ENCODE measurements at places on chromosomes 11 and 22.
A peak's percentile ranks its signal among the peaks of the same experiment; 100 is the strongest.

- DNase-seq: no peak
These were observed 23.4 kb downstream of the SYN3 start for GRCh38 chr22:33034753-33035152.

DNA sequence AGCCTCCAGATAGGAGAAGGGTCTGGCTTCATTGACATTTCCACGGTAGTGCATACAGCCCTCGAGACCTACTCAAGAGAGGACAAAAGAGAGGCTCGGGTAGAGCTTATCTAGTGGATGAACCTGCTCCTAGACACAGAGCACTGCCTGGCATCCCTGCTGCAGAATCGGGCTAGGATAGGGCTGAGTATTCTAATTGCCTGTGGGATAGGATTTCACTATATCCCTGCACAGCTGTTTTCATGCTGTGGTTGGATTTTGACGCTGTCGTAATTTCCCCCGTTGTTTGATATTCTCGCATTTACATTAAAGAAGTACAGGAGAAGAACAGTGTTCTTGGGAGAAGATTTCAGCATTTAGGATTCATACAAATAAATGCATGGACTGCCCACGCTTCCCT lies 107.8 kb downstream of the KIRREL3 start:
- DNase-seq: no peak

DNA sequence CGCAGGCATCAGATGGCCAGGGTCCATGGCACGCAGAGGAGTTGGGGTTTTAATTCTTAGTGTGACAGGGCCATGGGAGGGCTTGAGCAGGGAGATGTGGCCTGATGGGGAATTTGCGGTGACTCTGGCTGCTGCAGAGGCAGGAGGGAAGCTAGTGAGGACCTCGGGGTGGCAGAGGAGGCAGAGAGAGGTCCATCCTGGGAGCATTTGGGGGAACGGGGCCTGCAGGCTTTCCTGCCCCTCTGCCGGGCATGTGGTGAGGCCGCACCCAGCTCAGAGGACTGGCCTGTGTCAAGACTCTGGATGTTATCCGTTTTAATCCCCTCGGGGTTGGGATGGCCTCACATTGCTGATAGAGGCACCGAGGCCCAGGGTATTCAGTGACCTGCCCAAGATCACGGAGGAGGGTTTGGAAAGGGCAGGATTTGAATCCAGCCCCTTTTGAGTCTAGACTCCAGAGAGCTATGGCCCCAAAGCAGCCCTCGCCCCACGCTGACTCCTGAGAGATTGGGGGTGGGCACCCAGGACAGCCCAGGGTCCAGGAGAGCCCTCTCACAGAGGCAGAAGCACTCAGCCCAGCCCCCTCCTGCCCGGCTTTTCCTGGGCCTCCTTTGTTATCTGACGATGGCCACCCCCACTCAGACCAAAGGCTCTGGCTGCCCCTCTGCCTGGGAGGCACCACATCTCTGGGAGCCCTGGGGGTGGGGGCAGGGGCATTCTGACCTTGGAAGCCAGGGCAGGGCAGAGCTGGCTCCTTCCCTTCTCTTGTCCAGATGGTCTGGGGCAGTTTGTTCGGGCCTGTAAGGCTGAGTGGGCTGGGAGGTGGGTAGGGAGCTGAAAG lies 13.9 kb downstream of the MGAT3 start:
- no peak for DNase-seq

GRCh38 chr11:23284631-23285030 lies 424.4 kb upstream of the CCDC179 start:
- no peak for DNase-seq

DNA sequence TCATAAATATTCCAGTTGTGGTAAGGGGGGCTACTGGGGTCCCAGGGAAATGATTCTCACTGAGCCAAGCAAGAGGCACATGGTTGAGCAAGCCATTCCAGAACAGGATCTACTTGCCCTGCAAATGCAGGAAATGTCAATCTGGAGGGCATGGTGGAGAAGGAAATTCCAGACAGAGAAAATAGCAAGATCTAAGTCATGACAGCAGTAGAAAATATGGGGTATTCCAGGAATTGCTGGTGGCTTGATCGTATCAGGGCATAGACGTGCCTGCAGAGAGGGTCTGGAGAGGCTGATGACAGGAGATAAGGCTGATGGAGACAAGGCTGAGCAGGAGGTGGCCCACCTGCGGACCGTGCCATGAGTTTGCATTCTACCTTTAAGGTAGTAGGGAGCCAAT lies 566.3 kb upstream of the CADM1 start:
- DNase-seq: no peak

GRCh38 chr11:841981-842369 lies 354 bp downstream of the POLR2L start:
- DNase-seq: no peak

DNA sequence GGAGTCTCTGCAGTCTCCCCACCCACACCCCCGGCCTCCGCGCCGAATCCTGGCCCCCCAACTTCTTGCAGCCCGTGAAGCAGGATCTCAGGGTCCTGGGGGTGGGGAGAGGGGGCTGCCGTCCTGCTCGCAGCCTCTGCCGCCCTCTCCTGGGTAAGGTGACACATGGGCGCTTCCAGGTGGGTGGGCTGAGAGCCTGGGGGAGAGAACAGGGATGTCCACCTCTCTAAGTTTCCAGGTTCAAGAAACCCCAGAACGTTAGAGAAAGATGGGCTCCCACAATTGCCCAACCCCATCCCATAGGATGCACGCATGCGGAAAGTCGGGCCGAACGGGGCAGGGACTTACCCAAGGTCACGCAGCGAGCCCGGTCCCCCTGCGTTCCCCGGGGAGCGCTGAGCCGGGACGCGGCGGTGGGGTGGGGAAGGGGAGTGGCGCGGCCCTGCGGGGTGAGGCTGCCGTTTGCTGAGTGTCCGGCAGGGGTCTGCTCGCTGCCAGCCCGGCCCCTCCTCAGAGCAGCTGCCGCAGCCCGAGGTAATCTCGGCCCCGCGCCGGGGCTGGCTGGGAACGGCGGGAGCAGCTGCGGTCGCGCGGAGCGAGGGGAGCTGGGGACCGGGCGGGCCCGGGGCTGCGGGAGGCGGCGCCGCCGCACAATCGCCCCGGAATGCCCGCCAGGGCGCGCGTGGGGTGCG lies 705 bp upstream of the CAPN1 start:
- DNase-seq: no peak

DNA sequence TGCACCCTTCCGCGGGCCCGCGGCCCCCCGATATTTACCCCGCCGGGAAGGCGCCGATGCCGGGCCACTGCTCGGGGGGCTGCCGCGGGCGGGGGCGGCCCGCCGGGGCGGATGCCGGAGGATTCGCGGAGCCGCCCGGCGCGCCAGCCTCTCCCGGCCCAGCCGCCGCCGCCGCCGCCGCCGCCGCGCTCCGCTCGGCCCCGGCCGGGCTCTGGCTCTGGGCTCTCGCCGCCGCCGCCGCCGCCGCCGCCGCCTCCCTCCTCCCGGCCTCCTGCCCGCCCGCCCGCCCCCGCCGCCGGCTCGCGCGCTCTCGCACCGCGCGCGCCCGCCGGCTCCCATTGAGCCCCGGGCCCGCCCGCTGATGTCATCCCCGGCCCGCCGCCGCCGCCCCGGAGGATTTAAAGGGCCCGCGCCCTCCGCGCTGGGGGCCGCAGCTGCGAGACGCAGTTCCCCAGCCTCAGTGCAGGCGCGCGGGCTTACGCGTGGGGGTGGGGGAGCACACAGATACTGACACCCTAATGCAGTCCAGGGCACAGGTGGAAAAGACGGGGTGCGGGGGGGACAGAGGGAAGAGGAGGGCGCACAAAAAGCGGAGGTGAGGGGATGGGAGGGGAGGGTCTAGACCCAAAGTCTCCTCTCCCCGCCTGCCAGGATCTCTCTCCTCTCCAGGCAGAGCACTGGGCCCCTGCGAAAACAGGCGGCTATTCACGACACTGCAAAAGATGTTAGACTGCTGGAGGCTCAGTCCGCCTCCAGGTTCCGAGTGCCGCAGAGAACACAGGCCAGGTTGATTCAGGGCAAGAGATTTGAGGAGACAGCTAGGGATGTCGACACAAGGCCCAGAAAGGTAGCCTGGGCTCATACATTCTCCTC lies at the start of gene CSNK1E:
CSNK1E (minus strand) TSS at position 312 of the 873 bp plus-strand sequence. CDS start 3,276 bp downstream, outside the sequence.
- DNase-seq: peak; percentile 22

DNA sequence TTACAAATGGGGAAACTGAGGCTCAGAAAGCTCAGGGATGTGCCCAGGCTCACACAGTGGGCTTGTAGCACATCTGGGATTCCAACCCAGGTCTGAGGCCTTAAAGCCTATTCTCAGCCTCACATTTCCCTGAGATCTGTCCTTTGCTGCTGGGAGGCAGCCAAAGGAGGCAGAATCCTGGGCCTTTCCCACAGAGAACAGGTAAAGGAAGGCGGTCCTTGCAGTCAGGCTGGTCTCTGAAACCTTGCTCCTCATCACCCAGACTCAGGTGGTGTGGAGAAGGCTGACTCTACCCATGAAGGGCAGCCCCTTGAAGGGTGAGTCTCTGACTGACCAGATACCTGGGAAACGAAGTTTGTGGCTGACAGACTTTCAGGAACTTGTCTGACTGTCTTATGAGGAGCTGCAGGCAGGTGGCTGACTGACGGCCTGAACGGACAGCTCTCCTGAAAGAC lies 7.8 kb downstream of the SLCO2B1 start:
- DNase-seq: no peak
